ENCODE measurements at places on chromosomes 12 and 14. TPM values are rescaled to one million over a fixed set of nuclear protein-coding genes. Genes with fewer than 3 reads are reported as not detected.

DNA sequence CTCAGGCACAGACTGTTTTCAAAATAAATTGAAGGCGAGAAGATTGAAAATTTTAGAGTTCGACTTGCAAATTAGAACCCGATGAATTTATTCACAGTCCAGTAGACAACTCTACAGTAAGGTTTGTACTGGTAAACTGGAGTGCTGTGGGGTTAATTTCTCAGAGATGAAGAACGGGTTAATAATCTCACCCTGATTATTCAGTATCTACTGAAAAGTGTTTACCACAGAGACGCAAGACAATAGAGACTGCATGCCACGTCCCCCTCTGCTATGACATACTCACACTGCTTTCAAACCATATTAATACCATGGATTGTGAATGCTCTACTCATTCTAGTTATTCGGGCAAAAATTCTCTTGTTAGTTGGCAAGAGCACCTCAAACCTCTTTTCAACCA, 36.1 kb downstream of the CFL2 start:
- H3K27me3 ChIP-seq, result no peaks in the 10 kb centered on the region
- H3K27ac ChIP-seq, result no peak overlapping the region
- H3K36me3 ChIP-seq, result no peaks in the 10 kb centered on the region
- no peaks in the 10 kb centered on the region for H3K4me1 ChIP-seq
- DNase-seq, result no peak

Gene NTS
- 6.2 TPM for polyA plus RNA-seq

Gene C12orf60
- polyA plus RNA-seq, result 2.2 TPM

Gene LPAR5
- polyA plus RNA-seq, result 3.2 TPM

DNA sequence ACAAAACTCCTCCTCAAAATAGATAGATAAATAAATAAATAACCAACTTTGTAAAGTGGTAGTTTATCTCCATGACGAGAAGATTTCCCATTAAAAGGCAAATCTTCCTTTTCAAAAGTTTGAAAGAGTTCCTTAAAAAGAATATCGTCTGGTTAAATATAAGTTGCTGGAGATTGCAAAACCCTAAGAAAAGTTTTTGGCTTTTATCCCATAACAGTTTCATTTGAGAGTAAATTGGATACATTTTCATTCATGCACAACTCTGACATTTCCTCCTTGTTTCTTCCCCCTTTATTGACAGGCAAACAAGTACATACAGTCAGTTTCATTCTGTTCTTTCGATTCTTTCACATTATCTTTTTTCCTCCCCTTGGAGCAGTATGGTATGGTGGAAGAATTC, 45.4 kb upstream of the BTG1 start:
- H3K36me3 ChIP-seq, result no peaks in the 10 kb centered on the region
- no peaks in the 10 kb centered on the region for H3K27me3 ChIP-seq
- DNase-seq, result no peak
- no peak overlapping the region for H3K4me3 ChIP-seq

Gene GPRC5D
- polyA plus RNA-seq, result 0.05 TPM

Gene RNASE2
- 16.6 TPM for polyA plus RNA-seq

Gene SAMD15
- polyA plus RNA-seq, result 0.91 TPM

Gene MIPOL1
- 2.1 TPM for polyA plus RNA-seq

GRCh38 chr12:58711974-58712373, 208.3 kb downstream of the LRIG3 start:
- H3K27me3 ChIP-seq, result no peaks in the 10 kb centered on the region
- no peak for DNase-seq
- no peaks in the 10 kb centered on the region for H3K36me3 ChIP-seq
- H3K4me1 ChIP-seq, result no peaks in the 10 kb centered on the region
- no peak overlapping the region for H3K27ac ChIP-seq

Gene ORMDL2
- polyA plus RNA-seq, result 36.3 TPM

DNA sequence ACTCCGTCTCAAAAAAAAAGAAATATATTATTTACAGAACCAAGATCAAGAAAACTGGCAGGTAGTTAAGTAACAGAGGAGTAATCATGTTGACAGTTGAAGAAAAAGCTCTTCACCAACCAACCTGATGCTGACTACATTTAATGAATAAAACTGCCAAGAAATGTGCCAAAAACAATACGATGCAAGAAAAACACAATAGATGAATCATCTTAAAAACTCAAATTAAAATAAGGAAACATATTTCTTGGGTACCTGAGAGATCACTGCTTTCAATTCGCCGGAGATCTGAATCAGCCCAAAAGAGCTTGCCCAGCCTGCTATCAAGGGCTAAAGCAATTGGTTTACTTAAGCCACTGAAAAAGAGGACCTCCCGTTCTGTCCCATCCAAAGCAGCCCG, 76.4 kb downstream of the BCL2L14 start:
- H3K4me1 ChIP-seq, result no peaks in the 10 kb centered on the region
- H3K4me3 ChIP-seq, result no peak overlapping the region
- H3K36me3 ChIP-seq, result peaks cover 19% of the 10 kb centered on the region

All from thymus (tissue), 14 donors.